ENCODE measurements at places on chromosomes 3 and 15.

DNA sequence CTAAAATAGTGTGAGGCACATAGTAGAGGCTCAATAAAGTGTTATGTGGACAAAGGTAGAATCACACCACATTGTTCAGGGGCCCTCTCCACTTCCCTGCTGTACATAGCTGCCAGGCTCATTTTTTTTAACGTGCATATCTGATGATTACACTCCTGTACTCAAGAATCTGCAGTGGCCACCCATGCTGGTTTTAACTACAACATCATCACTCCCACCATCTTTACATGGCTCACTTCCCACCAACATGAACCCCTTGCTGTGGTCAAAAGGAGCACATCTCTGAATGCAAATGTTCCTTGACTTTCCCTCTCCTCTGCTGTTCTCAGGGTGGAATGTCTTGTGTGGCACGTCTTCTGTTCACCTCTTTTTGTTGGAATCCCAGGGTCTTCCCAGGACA is 76.7 kb downstream of the FEM1B start:
- DNase-seq, result no peak

- DNase-seq, result no peak
Measured at GRCh38 chr3:38556640-38557358, 60.7 kb downstream of the EXOG start.

GRCh38 chr15:78457101-78457500 is 19.1 kb downstream of the IREB2 start:
- DNase-seq, result no peak

GRCh38 chr15:99921101-99921500 is 187.9 kb upstream of the LYSMD4 start:
- no peak for DNase-seq

DNA sequence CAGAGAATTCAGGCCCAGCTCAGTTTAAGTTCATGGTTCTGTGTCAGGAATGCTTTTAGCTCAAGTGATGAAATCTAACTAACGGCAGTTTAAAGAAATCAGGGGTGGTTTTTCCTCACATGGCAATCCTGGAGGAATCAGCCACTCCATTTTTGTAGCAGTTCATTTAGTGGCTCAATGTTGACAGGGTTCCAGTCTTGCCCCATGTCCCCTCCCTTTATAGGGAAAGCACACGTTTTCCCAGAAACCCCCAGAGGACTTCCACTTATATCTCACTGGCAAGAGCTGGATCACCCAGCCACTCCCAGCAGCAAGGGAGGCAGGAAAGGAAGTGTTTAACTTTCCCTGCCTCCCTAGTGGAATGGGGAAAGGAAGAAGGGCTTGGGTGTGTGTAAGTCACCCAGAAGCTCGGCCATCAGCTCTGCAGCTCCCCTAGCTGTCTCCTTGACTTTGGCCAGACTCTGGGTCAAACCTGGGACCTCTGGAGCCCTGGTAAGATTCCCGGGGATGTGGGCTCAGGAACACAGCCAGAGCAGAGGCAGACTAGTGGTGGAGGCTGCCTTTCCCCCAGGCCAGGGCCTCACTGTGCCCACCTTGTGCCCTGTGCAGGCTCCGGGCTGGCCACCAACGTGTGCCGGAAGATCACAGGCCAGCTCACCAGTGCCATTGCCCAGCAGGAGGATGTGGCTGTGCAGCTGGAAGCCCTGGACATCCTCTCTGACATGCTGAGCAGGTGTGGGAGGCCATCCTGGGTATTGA is 11.3 kb downstream of the CAND2 start:
- no peak for DNase-seq

DNA sequence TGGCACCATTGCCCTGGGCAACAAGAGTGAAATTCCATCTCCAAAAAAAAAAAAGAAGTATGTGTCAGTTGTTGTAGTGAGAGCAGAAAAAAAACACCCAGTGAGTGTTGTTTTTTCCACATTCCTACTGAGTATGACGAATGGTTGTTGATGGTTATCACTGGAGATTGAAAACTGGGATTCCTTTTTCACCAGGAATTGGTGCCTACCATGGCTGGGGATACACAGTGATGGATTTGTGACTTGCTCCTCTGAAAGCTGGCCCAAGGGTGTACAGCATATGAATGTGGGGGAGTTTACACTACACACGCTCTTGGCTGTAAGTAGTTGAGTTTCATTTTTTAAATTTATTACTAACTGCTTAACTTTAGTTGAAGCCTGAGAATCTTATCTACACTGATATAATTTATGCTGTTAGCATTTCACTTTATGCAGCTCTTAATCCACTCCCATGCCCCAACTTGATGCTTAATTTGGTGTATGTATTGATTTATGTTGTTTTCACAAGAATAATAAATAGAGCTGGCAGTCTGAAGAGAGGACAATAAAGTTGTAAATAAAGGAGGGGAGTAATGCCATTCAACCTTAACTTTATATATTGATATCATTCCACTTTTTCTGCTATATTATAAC is 56.0 kb upstream of the MME start:
- DNase-seq, result no peak

- peak; percentile 28 for DNase-seq
Measured at GRCh38 chr3:146187334-146187950, 26.5 kb upstream of the PLOD2 start.

- peak; percentile 87 for DNase-seq
Measured at GRCh38 chr3:54988838-54989630, 61.2 kb upstream of the LRTM1 start.

GRCh38 chr3:122271246-122271898 is 53.7 kb upstream of the CSTA start:
- DNase-seq, result no peak

- peak; percentile 85 for DNase-seq
Measured at GRCh38 chr15:64877435-64877834, 34.3 kb upstream of the ANKDD1A start.

DNA sequence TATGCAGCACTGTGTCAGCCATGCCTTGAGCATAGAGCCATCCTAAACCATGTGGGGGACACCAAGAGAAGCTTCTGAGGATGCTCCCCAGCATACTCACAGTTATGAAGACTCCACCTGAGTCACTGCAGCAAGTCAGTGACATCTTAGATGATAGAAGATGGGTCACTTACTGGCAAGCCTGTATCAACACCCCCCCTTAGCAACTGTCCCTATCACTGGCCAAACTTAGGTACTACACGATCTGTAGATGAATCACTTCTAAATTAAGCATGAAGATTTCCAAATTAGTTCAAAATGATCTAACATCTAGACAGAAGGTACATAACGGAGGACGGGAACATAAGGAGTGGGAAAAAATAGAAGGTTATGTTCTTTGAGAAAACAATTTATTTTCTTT is 13.2 kb upstream of the LMCD1 start:
- DNase-seq, result no peak

DNA sequence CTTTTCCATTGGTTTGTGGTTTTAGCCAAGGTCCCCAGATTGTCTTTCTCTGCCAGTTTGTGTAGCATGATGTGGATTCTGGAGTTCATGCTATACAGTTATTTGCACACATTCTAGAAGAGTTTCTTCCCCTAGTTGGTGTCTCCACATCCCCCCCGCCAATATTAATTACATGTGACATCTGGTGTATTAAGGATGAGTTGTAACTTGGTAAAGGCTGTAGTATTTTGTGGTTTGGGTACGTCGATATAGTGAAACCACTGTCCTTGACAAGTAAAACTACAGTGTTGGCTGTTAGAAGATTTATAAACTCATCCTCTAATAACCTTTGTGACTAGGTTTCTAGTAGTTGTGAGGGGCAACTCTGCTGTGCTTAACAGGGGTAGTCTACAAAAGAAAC is 23.7 kb upstream of the P4HTM start:
- DNase-seq, result no peak

DNA sequence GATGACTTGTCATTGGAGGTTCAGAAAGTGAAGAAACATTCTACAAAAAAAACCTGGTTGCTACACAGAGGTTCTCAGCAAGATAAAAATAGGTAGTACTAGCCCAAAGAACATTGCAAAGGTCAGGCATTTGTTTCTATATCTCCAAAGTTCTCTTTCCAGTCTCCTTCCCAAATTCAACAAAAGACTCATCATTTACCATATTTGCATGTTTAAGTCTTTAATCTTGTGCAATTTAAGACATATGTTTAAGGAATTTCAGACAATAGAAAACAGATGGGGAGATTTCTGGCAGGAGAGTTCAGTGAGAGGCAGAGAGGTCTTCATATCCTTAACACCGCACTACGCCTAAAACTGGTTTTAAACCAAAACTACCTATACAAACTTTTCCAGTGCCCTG is 173.8 kb upstream of the THBS1 start:
- DNase-seq, result no peak

DNA sequence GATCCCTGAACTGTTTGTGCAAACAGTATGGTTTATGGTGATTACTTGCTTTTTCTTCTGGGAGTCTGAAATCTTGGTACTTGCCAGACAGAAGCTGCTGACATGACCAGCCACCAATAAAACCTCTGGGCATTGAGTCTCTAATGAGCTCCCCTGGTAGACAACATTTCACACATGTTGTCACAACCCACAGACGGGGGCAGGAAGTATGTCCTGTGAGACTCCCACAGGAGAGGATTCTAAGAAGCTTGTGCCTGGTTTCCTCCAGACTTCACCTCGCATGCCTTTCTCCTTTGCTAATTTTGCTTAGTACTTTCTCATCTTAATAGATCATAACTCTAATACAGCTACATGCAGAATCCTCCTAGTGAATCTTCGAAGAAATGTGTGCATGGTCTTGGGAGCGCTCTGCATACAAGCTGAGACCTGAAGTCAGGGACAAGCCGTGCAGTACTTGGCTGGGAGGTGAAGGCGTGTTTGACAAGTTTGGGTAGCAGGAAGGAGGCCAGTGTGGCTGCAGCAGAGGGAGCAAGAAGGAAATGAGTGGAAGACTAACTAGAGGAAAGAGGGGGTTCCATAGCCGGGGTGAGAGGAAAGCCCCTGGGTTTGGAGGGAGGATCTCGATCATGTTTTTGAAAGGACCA is 49.0 kb downstream of the B3GNT5 start:
- peak; percentile 50 for DNase-seq

DNA sequence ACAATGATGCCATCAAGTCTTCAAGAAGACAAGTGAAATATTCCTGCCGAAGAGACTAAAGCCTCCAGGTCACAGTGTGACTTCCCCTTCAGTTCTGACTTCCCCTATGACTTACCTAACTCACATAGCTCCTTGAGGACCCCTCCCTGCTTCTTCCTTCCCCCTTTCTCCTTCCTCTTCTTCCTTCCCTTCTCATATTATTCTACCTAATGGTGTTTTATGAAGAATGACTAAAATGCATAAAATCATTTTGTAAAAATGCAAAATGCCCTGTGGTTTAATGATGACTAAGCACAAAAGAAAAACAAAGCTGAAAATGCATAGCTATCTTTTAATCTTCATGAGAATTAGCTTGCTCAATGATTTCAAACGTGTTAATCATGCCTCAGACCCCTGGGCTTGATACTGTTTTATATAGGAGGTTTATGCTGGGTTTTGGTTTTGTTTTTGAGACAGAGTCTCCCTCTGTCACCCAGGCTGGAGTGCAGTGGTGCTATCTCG is 26.1 kb upstream of the TM4SF4 start:
- peak; percentile 64 for DNase-seq

GRCh38 chr3:55774856-55775255 is 287.8 kb upstream of the WNT5A start:
- DNase-seq, result no peak

- DNase-seq, result no peak
Measured at GRCh38 chr3:69294014-69294766, 91.7 kb downstream of the FRMD4B start.

GRCh38 chr3:51336261-51336660 is 48.8 kb upstream of the MANF start:
- no peak for DNase-seq

GRCh38 chr3:168250415-168250861 is 154.7 kb upstream of the GOLIM4 start:
- DNase-seq, result peak; percentile 14

DNA sequence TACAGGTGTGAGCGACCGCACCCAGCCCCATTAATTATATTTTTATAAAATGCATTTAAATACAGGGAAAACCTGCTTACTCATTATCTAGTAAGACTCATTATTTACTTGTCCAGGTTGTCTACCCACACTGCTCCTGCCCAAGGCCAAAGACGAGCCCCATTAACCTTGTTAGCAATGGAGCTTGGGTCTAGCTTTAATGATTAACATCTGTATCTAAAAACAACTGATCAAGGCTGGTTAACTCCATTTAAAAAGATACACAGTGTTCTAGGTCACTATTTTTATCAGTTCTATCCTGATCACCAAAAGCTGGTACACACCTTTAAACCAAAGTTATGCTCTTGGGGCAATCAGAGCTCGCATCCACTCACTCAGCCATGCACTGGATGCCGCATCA is 10.4 kb upstream of the NCKIPSD start:
- DNase-seq, result no peak

- DNase-seq, result no peak
Measured at GRCh38 chr3:66618066-66618465, 117.2 kb upstream of the LRIG1 start.

DNA sequence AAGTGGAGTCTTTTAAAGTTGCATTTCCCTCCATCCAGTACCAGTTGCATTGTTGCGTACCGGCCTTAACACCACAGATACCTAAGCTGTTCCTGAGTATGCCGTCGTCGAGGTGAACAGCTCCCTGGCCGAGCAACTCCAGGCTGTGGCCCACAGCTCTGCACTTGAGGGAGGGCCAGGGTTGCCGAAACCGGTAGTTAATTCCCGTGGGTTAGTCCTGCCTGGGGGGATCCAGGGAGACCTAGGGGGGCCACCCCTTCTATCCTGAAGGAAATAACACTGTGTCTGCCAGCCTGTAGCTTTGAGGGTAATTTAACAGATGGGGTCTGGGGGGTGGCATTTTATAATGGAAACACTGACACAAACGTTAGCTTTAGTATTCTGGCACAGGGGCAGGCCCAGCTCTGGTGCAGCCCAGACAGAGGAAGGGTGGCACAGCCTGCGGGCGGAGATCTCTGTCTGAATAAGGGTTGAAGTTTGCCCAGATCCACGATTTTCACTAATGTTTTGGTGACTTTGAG is 60.8 kb downstream of the RGMA start:
- no peak for DNase-seq

- DNase-seq, result no peak
Measured at GRCh38 chr3:197168606-197169005, 129.8 kb downstream of the DLG1 start.

- no peak for DNase-seq
Measured at GRCh38 chr15:33834892-33835743, 133.2 kb upstream of the CHRM5 start.

DNA sequence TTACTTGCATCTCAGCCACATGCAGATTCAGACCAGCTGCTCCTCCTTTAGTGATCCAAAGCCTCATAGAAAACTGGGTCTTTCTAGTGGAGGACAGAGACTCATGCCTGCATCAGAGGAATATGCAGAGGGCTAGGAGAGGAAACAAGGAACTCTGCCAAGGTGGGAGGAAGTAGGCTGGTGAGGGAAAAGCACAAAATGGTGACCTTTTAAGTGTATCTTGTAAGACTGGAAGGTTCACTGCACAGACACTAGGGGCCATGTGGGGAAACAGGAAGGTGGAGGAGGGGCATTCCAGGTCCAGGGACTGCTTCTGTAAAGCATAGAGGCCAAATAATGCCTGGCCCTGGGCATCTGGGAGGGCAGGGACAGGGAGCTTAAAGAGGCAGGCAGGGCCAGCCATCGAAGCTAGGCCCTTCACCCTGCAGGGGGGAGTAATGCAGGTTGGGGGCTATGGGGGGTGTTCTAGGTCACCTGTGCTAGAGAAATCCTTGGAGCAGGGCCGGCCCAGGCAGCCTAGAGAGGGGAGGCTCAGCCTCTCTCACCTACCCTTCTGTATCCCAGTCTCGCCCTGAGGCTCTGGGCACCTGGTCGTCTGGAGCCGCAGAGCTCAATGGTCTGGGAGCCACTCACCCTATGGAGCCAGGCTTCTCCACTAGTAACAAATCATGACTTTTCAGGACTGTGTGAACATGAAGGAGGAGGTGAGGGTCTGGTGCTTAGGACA is 117.7 kb downstream of the DNAJB8 start:
- DNase-seq, result peak; percentile 34

Measured in suppressor macrophage treated with lipopolysaccharide for 1 hour (primary cell).